ENCODE measurements at places on chromosomes 2 and 18. TPM values are rescaled to one million over a fixed set of nuclear protein-coding genes. Genes with fewer than 3 reads are reported as not detected.

Gene LGALSL
- 17.5 TPM for total RNA-seq

Gene DCDC2C
- not detected for total RNA-seq

Gene COL4A3
- 0.50 TPM for total RNA-seq

Gene RBM44
- 0.22 TPM for total RNA-seq

Gene UGT1A3
- total RNA-seq, result 3.1 TPM

Gene ADRA2B
- total RNA-seq, result 0.38 TPM

Gene SP5
- total RNA-seq, result 0.57 TPM

Gene LOXL3
- 0.48 TPM for total RNA-seq

Gene LRRC30
- total RNA-seq, result not detected
